ENCODE measurements at places on chromosomes 1 and 21.

- no peak for DNase-seq
Measured at GRCh38 chr1:118918940-118919259, 69.2 kb downstream of the TBX15 start.

GRCh38 chr1:21020151-21020550 lies 156.5 kb downstream of the EIF4G3 start:
- DNase-seq: no peak

DNA sequence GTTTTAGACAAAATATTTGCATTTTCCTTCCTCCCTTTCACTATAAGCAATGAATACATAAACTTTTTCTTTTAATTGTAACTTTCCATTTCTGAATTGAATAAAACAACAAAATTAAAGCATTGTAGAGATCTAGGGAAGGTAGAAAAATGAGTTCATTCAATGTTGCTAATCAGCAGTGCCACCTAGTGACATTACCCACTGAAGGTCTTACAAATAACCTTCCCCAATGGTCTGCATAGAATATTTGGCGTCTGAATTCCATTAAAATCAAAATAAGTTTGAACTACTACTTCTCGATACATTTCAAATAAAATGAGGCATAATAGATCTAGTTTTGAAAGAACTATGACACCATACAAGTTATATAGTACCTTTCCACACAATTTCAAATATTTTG lies 19.6 kb downstream of the FH start:
- peak; percentile 35 for DNase-seq

GRCh38 chr1:179137617-179138255 lies 55.9 kb downstream of the TOR3A start:
- DNase-seq: no peak

DNA sequence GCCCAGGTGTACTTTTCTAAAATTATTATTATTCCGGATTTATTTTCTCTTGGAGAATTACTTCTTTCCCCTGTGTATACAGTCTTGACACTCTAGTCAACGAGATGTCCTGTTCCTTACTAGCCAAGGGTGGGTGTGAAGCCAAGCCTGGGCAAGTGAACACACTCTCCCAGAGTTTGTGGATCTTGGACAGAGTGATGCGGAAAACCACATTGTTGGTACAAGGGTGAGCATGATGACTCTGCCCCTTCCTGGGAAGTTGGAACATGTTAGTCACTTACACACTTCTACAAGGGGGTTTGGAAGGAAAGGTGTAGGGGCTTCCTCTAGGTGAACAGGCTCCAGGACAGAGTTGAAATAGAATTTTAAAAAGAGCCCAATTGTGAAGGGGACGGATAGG lies 20.0 kb upstream of the RD3 start:
- peak; percentile 67 for DNase-seq

DNA sequence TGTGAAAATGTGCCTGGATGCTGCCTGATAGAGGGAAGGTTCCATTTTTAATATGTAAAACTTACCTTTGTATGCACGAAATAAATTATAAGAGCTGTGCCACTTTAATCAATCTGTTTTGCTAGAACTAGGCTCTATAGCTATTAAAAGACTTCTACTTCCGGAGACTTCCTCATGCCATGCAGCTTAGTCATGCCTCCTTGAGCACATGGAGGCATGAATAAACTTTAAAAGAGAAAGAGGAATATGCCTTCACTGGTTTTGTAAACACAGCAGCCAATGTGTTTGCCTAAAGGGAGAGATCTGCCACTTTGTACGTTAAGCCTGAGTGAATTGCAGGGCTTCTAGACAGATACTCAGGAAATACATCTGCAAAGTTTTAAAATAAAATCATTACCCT lies 604.6 kb downstream of the LRRIQ3 start:
- DNase-seq: peak; percentile 72

DNA sequence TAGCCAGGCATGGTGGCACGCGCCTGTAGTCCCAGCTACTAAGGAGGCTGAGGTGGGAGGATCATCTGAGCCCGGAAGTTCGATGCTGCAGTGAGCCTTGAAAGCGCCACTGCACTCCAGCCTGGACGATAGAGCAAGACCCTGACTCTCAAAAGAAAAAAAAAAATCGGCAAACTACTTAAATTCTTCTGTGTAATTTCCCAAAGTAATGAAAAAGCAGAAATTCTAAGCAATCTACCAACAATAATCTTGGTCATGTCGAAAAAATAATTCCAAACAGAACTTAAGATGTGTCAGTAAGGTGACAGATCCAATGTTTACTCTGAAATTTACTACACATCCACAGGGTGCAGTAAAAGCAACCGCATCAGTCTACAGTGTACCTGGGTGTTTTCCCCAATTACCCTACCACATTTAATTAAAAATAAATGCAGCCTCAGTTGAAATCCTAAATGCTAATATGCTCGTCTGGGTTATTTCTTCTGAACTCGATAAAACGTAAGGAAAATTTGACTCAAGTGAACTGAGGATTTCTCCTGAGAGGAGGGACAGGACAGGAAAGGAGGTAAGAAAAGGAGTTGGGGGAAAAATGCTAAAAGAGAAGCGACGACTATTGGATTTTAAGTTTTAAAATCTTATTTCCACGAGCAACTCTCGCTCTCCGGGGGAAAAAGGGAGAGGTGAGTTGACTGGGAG lies 801 bp downstream of the EPRS1 start:
- DNase-seq: no peak

DNA sequence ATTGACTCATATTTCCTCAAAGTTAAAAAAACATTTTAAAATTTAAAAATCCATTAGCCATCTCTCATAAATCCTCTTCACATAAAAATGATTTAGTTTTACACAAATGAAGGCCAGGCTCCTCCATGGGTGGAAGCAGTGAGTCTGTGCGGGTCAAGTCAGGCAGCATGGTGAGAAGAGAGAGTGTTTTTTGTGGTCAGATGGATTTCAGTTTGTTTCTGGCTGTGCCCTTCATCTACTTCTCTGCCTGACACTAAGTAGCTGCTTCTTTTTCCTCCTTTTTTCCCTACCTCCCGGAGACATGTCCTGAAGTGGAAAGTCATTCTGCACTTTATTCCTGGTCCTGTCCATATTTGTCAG lies 10.3 kb downstream of the PLA2G4A start:
- no peak for DNase-seq

- no peak for DNase-seq
Measured at GRCh38 chr1:84170171-84170570, 26.1 kb downstream of the PRKACB start.

- no peak for DNase-seq
Measured at GRCh38 chr21:22399681-22400514, 1401.7 kb downstream of the NCAM2 start.

DNA sequence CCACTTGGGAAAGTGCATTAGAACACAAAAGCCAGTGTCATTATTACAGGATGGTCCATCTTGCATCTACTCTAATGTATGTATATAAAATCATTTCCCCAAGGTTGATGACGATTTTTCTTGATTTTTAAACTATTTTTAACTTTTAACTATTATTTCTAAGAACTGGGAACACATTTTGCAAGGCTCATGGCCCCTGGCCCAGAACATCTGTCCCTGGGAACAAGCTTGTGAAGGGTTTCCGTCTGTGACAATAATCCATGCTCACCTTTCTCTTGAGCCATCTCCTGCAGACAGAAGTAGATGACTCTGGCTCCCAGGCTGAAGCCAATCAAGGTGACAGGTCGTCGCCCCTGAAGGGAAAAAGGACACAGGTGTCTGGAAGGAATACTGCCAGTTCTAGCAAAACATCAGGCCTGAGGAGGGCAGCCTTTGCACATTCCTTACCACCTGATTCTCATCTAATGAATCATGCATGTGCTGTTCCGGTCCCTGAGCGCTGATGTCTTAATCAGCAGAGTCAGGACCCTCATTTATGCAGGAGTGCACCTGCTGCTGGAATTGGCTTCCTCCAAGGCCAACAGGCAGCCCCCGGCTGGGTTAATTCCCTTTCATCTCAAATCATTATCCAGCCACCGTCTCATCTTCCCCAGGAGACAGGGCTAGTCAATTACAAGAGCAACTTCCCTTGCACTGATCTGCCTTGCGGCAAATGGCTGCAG lies 62.5 kb downstream of the TMCO4 start:
- peak; percentile 57 for DNase-seq

GRCh38 chr1:167520711-167521206 lies 2.4 kb upstream of the CD247 start:
- no peak for DNase-seq

GRCh38 chr1:59394706-59395425 lies 98.0 kb downstream of the FGGY start:
- DNase-seq: no peak

GRCh38 chr1:107810291-107810951 lies 154.6 kb downstream of the VAV3 start:
- no peak for DNase-seq

- no peak for DNase-seq
Measured at GRCh38 chr1:217673387-217673786, 42.2 kb downstream of the SPATA17 start.

DNA sequence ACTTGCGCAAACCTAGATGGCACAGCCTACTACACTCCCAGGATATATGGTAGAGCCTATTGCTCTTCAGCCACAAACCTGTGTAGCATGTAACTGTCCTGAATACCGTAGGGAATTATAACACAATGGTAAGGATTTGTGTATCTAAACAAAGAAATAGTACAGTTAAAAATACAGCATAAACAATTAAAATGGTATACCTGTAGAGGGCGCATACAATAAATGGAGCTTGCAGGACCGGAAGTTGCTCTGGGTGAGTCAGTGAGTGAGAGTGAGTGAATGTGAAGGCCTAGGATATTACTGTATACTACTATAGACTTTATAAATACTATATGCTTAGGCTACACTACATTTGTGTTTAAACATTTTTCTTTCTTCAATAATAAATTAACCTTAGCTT lies 99.3 kb downstream of the PLD5 start:
- peak; percentile 53 for DNase-seq

DNA sequence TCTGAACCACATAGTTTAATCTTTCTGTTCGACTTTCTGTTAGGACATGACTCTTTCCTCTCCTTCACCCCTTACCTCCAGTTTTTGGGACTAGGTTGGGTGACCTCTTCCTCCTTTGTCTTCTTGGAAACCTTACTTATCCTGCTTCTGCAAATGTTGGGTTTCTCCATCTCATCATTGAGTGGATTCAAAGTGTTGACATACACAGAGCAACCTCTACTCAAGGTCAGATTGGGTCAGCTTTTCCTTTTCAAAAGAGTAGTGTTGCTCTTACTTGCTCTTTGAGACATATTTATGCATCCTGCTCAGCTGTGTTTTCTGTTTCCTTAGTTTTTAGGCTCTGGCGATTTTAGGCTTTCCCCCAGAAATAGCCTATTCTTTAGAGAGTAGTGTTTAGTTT lies 3.7 kb downstream of the CAMTA1 start:
- no peak for DNase-seq

GRCh38 chr1:6157528-6158174 lies 22.5 kb downstream of the CHD5 start:
- DNase-seq: peak; percentile 84

- no peak for DNase-seq
Measured at GRCh38 chr1:217072926-217073325, 349.7 kb upstream of the ESRRG start.

DNA sequence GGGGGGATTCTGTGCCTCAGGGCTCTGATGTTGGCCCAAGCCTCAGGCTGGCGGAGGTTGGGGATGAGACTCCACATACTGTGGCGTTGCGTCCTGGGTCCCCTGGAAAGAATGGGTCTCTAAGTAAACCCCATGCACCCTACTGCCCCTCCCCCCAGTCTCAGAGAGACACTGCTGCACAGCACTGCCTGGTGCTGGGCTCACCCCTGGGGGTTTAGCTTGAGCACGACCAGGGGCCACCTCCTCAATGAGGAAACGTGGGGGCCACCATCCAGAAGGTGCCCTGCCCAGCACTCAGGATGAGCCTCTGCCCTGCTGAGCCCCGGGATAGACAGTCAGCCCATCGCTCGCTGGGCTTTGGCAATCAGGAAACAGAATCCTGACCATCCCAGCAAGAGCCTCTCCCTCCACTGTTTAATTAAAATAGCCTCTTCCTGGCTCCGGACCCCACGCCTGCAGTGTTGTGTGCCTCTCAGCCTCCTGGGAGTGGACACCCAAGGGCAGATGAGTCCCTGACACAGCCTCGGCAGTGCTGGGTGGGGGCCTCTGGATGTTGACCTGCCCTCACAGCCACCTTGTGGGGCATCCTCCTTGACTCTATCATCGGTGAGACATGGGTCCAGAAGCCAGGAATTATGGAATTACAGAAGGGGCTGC lies 3.5 kb upstream of the KRTAP10-4 start:
- DNase-seq: no peak

DNA sequence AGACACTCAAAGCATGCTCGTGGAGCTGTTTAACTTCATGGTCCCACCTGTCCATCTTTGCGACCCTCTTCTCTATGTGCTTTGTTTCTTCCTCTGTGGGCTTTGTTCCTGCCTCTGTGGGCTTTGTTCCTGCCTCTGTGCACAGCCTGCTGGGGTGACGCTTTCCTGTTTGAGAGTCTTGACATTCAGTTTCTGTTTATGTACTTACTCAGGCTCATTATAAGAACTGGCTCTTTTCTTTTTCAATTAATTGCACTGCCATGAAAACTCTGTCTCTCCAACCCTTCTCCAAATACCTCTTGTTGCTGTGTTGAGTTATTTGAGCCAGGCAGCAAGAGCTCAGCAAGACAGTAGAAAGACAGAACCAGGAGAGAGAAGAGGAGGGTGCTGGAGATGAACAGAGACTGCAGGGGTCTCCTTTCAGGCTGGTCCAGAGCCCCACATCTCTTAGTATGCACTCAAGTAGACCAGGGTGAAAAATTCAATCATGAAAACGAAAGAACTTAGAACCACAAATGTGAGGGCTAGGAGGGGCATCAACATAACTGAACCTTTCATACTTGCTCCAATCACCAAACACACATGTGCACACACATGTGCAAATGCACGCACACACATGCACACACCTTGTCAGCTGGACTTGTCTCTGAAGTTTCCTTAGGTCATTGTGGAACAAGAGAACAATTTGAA lies 88.3 kb upstream of the SGIP1 start:
- DNase-seq: no peak

GRCh38 chr21:24045775-24046215 lies 1561.5 kb downstream of the MRPL39 start:
- DNase-seq: peak; percentile 69

- no peak for DNase-seq
Measured at GRCh38 chr1:162927421-162927820, 66.4 kb upstream of the CCDC190 start.
